M059J (cell line): ENCODE measurements at places on chromosomes 2 and 18. TPM values are rescaled to one million over a fixed set of nuclear protein-coding genes. Genes with fewer than 3 reads are reported as not detected.

DNA sequence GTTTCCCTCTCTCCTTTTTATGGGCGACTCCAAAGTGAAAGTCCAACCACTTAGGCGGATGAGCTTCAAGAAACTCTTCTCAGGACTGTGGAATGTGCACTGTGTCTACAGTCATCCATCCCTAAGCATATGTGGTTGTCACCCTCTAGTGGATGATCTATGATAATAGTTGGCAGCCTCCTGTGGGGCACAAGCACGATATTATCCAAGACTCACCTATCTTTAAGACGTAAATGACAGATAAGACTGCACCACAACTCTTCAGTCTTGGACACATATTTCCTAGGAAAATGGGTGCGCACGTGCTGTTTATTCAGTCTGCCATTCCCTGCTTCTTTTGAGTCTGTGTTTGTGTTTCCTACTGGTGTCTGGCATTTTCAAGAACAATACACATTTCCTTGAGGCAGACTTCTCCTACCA, 145.5 kb upstream of the CTAGE1 start:
- peak; percentile 90 for DNase-seq

DNA sequence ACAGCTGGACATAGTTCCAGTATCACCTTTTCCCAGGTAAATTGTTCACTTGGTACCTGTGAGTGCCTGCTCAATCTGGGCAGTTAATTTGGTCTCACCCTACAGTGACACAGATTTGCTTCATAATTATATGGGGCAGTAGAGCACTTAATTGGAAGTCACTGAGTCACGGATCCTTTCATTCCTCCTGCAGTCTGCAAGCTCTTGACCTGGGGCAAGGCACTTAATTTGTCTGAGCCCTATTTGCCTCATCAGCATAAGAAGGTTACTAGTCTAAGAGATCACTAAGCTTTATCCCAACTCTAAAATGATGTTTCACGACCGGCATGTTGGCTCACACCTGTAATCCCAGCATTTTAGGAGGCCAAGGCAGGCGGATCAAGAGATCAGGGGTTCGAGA, 8.9 kb downstream of the FBXO36 start:
- no peak for DNase-seq

DNA sequence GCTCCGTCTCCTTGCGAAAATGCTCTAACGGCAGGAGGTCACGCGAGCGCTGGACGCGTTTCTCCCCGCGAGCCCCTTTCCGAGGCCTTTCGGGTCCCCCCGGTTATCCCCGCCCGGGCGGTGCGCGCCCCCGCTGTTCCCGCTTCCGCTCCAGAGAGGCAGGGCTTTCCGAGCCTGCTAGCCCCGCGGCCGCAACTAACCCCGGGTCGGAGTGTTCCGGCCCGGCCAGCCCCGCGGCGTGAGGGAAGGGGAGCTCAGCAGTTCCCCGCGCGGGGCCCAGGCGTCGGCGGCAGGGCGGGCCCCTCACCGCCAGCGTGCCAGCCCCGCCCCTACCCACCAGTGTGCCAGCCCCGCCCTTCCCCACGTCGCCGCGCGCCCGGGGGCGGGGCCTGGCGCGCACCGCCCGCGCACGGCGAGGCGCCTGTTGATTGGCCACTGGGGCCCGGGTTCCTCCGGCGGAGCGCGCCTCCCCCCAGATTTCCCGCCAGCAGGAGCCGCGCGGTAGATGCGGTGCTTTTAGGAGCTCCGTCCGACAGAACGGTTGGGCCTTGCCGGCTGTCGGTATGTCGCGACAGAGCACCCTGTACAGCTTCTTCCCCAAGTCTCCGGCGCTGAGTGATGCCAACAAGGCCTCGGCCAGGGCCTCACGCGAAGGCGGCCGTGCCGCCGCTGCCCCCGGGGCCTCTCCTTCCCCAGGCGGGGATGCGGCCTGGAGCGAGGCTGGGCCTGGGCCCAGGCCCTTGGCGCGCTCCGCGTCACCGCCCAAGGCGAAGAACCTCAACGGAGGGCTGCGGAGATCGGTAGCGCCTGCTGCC, at the start of gene MSH6:
Gene MSH6, plus strand, starts transcription at position 475 of the 815 bp plus-strand sequence. Its CDS starts 89 bp downstream, at position 564.
- peak; percentile 82 for DNase-seq

DNA sequence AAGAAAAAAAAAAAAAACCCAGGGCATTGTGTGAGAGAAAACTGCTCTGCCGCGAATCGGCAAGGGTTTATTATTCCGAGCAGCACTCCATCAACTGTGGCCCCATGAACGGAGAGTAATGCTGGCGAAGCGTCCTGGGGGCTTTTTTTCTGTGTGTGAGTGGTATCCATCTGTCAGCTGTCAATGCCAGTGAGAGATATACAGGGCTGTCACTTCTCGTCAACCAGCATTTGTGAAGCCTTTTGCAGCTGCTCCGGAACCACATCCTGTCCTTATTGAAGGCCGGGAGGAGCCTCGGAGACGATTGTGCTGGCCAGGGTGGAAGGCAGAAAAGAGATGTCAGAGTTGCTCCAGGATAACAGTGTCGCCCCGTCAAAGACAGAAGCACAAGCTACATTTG, 356.9 kb upstream of the SMIM21 start:
- no peak for DNase-seq

DNA sequence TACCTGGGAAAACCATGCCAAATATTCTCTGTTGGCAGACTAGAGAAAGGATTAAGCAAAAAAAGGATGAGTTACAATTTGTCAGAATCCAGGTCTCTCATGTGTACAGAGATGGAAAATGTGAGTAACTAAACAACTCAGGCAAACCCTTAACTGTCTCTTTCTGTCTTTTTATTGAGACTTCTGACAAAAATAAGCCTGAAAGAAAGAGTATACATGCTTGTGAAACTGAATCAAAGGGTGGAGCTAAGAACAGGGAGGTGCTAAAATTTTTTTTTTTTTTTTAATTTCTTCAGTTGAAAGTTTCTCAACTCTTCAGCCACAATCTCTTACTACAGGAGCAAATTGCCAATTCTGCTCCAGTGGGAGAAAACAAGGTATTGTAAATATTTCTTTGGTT, at the start of gene SERPINB10:
Gene SERPINB10, plus strand, starts transcription at position 295 of the 400 bp plus-strand sequence. CDS start 7,553 bp downstream, outside the sequence.
- DNase-seq = no peak

GRCh38 chr2:126753501-126754212, 97.7 kb downstream of the GYPC start:
- no peak for DNase-seq

DNA sequence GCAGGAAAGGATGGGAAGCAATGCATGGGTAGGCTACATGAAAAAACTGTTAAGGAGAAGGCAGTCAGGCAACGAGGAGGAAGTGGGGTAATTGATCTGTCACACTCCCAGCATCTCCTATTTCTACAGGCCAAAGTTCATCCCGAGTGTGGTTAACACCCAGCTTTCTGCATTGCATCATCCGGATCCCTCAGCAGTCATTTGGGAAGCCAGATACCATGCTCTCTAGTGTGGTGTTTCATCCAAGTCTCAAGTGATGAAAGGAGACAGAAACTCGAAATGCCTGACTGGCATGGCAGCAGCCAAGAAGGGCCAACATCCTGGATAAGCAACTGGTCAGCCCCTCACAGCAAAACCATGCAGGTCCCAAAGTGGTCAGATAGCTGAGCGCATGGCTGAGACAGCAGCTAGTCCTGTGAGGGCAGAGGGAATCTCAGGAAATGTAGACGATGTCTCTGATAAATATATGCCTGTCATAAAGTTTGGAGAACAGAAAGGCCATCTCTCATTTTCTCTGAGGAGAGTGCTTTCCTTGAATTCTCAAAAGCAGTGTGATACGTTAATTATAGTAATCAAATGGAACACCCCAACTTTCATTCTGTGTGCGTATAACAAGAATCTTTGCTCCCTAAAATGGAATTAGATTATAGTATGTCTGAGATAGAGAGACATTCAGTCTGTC, 24.8 kb upstream of the HNRNPA3 start:
- no peak for DNase-seq

DNA sequence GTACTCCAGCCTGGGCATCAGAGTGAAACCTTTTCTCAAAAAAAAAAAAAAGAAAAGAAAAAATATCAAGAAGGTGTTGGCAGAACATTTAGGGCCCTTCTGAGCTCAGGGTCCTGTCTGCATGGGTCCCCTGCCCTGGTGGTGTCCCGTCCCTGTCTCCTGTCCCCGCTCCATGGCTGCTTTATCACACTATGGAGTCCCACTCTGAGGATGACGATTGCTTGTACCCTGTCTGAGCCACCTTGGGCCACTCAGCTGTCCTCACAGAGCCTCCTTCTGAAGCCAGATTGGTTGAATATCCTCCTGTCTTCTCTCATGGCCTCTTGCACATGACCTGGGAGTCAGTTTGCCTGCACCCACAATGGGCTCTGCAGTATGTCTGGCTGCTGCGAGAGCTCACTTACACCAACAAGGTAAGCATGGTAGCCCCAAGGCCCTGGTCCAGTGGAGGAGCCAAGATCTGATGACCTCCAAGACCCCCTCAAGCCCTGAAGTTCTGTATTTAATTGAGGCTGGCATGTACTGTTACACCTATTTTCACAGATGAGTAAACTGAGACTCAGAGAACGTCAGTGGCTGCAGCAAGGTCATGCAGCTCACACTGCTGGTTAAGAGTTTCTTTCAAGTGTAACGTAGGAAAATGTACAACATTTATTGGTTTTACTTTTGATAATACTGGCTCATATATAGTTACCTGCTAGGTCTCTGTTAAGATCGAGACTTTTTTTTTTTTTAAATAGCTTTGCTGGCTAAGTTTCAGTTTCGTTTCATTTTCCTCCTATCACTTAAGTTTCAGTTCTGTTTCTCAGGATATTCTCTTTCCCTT, 16.9 kb upstream of the ZCCHC2 start:
- peak; percentile 83 for DNase-seq

- no peak for DNase-seq
Measured at GRCh38 chr18:67854340-67854739, 337.8 kb upstream of the DSEL start.

- no peak for DNase-seq
Measured at GRCh38 chr2:53848062-53848461, 11.7 kb downstream of the GPR75 start.

- no peak for DNase-seq
Measured at GRCh38 chr18:59961070-59961469, 61.3 kb downstream of the PMAIP1 start.

GRCh38 chr2:196162586-196163175, 8.7 kb downstream of the STK17B start:
- DNase-seq = no peak

CHRND gene
- total RNA-seq = not detected in 2 replicates

- no peak for DNase-seq
Measured at GRCh38 chr18:54606835-54607212, 15.8 kb downstream of the DYNAP start.

DNA sequence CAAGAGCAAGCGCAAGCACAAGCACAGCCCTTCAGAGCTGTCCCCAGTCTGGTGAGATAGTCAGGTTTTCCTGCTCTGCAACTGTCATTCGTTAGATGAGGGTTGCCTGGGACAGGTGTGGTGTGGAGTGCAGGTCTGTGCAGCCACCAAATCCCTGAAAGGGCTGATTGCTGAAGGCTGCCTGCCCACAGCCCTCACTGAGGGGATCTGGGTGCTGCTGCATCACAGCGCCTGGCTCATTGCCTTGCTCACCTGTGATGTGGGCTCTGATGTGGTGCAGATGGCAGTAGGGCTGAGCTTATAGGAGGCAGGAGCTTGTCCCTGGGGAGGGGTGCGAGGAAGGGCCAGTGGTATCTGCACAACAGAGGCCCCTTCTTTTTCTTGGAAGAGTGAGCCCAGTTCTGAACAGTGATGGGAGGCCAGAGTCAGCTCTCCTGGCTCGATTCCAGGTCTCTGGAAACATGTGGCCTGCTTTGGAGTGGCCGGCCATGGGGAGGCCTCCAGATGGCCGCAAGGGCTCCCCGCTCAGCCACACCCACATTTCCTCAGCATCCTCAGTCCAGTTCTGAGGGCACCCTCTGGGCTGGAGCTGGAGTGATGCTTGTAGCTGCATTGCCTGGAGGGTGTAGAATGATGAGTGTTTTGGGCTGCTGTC, 11.4 kb downstream of the UBE2F start:
- DNase-seq = no peak

SCYGR3 gene
- not detected in 2 replicates for total RNA-seq

DNA sequence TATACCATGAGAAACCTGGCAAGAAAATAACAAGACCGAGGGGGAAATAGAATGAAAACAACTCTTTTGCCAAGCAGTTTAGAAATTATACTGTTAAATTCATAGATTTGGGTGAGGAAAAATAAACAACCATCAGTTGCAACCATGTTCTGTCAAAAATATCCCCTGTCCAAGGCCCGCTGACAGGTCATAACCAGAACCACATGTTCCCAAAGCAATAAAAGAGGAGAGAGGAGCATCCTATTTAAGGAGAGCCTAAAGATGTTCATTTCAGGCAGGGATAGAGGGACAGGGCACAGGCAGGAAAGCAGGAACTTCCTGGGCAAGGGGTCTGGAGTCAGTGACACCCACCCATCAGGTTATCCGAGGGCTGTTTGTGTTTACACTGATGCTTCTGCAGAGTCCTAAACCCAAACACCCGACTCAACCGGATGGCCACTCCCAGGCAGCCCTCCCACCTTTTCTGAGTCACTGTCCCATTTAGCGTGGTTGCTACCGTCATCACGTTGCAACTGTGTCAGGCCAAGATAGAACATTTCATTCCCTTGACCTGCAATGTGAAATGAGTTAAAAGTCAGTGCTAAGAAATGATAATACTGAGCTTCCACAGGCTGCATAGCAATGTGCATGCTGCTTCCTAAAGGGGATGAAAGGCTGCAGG, 468.3 kb upstream of the RAB12 start:
- peak; percentile 80 for DNase-seq

DNA sequence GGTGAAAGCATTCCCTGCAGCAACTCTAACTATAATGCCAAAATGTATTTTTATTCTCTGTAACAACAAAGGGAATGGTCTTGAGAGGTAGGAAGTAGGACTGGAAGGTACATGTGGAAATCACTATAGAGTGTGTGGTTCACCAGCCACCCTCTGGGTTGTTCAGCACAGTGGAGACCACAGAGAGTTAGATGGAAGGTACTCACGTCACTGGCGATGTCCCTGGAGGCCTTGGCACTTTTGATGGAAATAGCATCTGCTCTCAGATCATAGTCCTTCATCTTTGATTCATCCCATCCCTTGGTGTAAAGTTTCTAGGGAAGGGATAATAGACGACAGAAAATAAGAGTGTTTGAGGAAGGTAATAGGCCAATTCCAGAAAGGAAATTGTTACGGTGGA, 124.0 kb downstream of the NEB start:
- DNase-seq = no peak

DNA sequence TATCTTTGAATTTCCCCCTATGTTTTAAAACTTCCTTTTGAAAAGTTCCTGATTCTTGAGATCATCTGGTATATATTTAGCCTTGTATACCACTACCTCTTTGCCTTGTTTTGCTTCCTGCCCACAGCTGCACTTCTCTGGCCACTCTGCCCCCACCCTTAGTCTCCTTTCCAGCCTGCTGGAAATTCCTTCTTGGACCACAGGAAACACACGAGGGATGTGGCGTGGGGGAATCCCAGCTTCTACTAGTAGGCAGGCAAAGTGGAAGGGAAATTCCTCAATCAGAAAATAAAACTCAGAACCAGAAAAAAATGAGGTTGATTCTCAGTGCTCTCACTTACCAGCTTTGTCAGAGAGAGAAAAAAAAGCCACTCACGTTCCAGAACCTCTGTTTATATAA, 13.4 kb downstream of the IL18RAP start:
- DNase-seq = no peak

- no peak for DNase-seq
Measured at GRCh38 chr18:46331316-46331715, 227.1 kb downstream of the HAUS1 start.
